OCI-LY7 (cell line): ENCODE measurements at places on chromosomes 13 and 19. TPM values are rescaled to one million over a fixed set of nuclear protein-coding genes. Genes with fewer than 3 reads are reported as not detected.

- DNase-seq: no peak
Measured at GRCh38 chr13:109144693-109145437, 515.5 kb downstream of the MYO16 start.

DNA sequence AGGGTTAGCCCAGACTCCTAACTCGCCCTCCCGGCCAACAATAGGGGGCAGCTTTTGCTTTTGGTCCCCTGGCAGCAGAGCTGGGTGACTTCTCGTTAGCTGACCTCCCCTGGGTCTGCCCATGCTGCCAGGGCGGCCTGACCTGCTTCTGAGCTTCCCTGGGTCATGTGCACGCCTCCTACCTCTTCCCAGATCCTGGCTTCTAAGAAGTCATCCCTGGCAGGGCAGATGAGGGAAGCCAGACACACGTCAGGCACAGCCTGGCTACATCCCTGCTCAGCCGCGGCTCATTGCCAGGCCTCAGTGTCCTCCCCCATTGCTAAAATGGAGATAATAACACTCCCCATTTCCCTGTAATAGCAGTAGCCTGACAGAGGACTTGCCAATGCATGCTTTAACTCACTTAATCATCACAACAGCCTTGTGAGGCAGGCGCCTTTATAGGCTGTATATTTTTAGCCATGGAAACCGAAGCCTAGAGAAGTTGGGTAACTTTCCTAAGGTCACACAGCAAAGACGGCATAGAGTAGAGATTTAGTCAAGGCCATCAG is 2.1 kb downstream of the KCNK6 start:
- no peak for DNase-seq

Gene SIGLECL1
- total RNA-seq: not detected in 2 replicates

DNA sequence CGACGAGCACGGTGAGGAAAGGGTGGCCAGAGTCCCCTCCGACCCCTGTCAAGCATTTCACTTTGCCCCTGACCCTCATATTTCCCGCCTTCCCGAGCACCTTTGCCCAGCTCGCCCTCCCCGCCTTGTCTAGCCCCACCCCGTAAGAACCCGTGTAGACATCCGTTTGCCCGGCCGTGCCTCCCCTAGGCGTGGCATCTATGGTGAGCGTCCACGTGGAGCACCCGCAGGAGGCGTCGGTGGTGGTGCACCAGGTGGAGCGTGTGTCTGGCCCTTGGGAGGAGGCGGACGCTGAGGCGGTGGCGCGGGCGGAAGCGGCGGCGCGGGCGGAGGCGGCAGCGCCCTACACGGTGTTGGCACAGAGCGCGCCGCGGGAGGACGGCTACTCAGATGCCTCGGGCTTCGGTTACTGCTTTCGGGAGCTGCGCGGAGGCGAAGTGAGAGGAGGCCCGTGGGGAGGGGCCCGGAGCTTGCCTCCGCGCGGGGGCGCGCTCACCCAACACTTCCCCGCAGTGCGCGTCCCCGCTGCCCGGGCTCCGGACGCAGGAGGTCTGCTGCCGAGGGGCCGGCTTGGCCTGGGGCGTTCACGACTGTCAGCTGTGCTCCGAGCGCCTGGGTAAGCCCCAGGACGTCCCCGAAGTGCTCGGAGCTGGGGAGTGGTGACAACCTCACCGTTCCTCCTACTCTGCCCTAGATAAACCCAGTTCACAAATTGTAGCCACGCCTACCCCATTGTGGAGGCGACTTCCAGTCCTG is 4.2 kb downstream of the LTBP4 start:
- DNase-seq: peak; percentile 85

DNA sequence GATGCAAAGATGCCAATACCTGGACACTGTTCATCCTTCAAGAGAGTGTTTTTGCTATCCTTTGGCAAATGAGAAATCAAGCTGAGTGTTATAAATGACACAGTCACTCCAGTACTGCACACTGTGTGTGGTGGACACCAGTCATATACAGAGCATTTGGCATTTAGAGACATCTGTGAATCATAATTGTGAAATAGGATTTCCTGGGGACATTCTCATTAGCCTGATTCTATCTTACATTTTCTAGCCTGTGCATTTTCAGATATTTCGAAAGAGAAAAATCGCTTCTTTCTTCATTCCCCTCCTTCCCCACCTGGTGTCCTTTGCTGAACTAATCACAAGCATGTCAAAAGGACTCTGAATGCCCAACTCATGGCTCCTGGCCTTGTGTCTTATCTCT is 781.0 kb upstream of the ARGLU1 start:
- DNase-seq: no peak

GRCh38 chr19:1170938-1171754 is 2.9 kb downstream of the SBNO2 start:
- DNase-seq: no peak

DNA sequence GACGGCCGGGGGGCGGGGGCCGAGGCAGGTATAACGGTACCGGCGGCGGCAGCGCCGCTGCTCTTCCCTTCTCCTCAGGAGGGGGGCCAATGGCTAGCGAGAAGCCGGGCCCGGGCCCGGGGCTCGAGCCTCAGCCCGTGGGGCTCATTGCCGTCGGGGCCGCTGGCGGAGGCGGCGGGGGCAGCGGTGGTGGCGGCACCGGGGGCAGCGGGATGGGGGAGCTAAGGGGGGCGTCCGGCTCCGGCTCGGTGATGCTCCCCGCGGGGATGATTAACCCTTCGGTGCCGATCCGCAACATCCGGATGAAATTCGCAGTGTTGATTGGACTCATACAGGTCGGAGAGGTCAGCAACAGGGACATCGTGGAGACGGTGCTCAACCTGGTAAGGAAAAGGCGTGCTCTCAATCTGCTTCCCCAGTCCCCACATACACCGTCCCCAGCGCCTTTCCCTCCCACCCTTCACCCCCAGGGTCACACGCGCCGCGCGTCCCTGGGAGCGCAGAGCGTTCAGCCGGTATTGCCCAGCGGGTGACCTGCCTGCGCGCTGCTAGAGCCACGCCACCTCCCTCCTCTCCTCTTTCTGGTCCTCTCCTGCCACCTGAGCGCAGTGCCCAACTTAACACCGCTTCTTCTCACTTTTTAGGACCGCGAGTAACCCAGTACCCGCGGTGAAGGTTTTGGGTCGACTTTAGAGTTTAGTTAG is 814 bp downstream of the NBEA start:
- peak; percentile 28 for DNase-seq

- DNase-seq: no peak
Measured at GRCh38 chr19:16184665-16185122, 516 bp upstream of the FAM32A start.

GRCh38 chr19:1018932-1019615 is 1.8 kb downstream of the TMEM259 start:
- no peak for DNase-seq
